ENCODE measurements at places on chromosomes 7 and 10.

DNA sequence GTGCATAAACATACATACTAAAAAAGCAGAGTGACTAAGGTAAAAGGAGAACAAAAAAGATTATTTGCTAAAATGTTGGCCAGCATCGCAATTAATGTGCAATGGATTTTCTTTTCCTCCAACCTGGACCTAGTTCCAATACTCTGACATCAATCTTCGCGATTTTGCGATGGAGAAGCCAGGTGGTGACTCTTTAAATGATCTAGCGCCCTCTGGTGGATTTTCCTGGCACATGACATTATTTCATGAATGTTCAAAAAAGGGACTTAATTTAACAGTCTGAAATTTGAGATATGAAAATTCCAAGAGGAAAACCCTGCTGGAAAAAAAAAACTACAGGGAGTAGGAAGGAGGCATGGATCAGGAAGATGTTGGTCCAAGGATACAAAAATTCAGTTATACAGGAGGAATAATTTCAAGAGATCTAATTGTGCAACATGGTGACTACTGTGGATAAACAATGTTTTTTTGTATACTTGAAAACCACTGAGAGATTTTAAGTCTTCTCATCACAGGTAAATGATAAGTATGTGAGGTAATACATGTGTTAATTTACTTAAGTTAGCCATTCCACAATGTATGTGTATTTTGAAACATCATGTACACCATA lies 4.3 kb upstream of the KCNMA1 start:
- DNase-seq = peak; percentile 69

DNA sequence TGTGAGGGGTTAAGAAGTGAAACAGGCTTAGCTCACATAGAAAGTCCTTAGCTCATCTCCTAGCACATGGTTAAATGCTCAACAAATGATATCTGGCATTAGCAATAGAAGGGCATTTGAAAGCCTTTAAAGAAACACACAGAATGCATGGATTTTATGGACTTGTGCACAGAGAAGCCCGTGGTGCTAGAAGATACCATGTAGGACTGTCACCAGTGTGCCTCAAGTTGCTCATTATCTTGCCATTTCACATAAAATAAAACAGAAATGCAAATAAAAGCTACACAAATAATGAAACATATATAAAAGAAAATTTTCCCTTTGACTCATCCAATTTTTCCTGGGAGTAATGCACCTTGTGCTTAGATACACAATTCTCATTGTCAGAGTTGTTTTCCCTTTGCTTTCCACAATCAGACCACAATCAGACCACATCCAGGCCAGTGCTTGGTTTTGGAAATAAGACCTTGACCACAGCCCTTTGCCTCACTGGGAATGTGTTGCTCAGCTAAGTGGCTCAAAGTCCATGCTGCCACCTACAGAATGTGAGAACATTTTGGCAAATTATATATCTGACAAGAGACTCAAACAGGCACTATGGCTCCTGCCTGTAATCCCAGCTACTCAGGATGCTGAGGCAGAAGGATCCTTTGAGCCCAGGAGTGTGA lies 9.5 kb upstream of the WDR11 start:
- no peak for DNase-seq

DNA sequence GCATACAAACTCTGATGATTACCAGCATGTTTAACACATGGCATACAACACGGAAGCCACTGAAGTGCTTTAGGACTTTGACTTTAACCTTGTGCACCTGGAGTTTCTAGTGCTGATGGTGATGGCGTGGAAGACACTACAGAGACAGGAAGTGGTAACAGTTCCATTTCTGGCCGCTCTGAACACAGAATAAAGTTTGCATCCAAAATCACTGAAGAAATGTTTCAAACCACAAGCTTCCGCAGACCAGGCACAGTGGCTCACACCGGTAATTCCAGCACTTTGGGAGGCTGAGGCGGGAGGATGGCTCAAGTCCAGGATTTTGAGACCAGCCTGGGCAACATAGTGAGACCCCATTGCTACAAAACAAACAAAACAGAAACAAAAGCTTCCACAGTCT lies 40.3 kb upstream of the TNPO3 start:
- DNase-seq = no peak

DNA sequence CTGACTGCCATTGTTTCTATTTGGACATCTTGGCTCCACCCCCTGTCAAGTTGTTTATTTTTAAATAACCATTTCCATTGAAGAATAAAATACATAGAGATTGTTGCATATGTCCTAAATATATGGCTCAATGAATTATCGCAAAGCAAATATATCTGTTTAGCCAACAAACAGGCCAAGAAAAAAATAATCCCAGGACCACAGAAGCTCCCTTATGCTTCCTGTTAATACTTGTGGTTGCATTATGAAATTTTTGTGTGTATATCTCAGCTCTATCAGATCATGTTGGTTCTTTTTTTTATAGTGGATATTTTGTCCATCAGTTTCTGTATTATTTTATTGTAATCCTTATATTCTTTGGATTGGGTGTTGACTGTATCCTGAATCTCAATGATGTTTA lies 53.4 kb upstream of the CYP2C8 start:
- DNase-seq = no peak
